ENCODE measurements at places on chromosomes 16 and 17. TPM values are rescaled to one million over a fixed set of nuclear protein-coding genes. Genes with fewer than 3 reads are reported as not detected.

CCL11 gene
- 1.7 TPM for total RNA-seq

GRCh38 chr16:11570806-11571205 lies 15.9 kb downstream of the LITAF start:
- DNase-seq = no peak

GRCh38 chr17:3935825-3936355 lies 19.6 kb upstream of the P2RX1 start:
- DNase-seq = no peak

- DNase-seq = no peak
Observed at GRCh38 chr16:58084635-58085034, 44.5 kb downstream of the CFAP20 start.

GRCh38 chr17:16465861-16466338 lies 26.1 kb downstream of the LRRC75A start:
- no peak for DNase-seq
